ENCODE measurements at places on chromosomes 3 and 15.

GRCh38 chr15:92629276-92629974 lies 26.1 kb downstream of the FAM174B start:
- ATAC-seq: peak; percentile 48

- no peak for ATAC-seq
These were observed 6.5 kb downstream of the METTL6 start for GRCh38 chr3:15420871-15421270.

- peak; percentile 61 for ATAC-seq
These were observed 136.0 kb upstream of the CCDC54 start for GRCh38 chr3:107241217-107241616.

GRCh38 chr3:32960404-32961170 lies 9.1 kb downstream of the CCR4 start:
- ATAC-seq: no peak

DNA sequence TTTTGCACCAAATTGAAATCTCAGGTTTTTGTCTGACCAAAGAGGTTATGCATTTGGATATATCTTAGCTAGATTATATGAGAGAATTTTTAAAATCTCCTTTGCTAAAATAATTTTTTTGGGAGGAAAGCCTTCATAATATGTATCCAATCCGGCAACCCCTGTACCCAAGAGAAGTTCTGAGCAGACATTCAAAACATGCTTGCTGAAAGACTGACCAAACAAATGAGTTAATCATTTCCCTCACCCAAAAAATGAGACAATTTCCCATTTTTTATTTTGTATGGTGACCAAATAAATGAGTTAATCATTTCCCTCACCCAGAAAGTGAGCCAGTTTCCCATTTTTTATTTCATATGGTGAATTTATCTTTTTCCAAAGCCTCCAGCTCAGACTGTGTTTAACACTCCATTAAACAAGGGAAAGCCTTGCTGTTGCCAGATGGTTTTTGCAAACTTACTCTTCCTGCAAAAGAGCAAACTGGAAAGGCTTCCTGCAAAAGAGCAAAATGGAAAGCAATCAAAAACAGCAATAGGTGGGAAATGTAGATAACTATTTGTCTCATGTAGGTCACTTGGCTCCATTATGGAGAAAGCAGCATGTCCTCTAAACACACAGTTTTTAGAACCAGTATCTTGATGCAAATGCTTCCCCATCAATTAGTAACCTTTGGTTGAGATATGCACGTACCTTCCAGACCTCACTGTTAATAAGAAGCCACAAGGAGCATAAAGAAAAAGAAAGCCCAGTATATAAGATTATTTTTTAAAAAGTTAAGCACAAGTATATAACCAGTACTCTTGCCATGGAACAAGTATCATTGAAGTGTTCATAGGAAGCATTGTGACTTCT lies 78.4 kb upstream of the OSTN start:
- ATAC-seq: no peak

GRCh38 chr3:182782149-182782548 lies 11.2 kb upstream of the ATP11B start:
- ATAC-seq: no peak

DNA sequence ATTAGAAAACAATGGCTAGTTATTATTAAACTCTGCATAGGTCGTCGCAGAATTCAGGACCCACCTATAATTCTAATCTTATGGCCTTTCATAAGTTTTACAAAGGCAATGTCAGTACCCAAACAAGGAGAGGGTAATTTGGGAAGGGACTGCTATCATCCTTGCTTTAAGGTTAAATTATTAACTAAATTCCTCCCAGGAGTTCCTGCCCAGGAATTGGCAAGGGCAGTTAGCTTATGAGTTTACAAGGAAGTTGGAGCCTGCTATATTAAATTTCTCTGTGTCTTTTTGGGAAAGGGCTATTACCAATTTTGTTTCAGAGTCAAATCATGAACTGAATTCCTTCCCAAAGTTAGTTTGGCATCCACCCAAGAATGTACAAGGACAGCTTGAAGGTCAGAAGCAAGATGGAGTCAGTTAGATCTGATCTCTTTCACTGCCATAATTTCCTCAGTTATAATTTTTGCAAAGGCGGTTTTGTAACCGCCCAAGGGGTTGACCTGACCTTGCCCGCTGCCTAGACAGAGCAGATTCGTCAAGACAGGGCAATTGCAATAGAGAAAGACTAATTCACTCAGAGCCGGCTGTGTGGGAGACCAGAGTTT lies 45.3 kb upstream of the LHFPL4 start:
- no peak for ATAC-seq

- ATAC-seq: no peak
These were observed 41.3 kb downstream of the FAM3D start for GRCh38 chr3:58625196-58625824.

DNA sequence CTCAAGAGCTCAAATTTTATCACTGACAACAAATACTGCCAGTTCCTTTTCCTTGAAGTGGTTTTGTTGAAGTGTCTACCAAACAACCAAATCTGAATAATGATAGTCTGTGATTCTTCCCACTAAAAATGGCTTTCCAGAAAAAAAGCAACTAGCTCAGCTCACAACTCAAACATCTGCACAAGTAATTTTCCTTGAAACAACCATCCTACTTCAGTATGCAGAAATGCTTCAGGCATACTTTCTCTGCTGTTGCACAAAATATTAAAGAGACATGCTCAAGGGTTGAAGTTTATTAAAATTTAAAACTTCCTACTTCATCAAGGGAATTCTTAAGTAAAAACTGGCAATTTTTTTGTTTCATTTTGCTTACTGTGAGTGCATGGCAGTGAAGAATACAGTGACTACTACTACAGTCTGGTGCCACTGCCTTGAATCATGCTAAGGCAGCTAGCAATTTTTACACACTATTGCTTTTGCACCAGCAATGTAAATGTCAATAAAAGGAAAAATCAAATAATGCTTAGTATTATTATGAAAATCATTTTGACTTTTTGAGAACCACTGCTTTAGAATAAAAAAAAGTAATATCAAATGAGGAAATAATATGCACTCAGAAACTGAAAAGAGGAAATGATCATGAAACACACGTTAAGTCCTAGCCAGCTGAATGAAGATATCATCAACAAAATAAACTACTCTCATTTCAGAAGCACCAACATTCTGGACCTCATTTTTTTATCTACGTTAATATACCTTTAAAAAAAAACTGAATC lies 33.6 kb downstream of the VPS13C start:
- no peak for ATAC-seq

- peak; percentile 38 for ATAC-seq
These were observed 62.5 kb downstream of the CBLB start for GRCh38 chr3:105806359-105806758.

DNA sequence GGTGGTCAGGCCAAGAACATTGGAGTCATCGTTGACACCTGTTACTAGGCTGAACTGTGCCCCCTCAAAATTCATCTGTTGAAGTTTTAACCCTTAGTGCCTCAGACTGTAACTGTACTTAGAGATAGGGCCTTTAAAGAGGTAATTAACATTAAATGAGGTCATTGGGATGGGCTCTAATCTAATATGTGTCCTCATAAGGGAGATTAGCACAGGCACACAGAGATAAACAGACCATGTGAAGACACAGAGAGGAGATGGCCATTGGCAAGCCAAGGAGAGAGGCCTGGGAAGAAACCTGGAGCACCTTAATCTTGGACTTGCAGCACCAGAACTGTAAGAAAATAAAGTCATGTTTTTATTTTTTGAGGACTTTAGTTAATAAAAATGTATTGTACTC lies 59.6 kb downstream of the PLCL2 start:
- no peak for ATAC-seq

GRCh38 chr15:64483749-64484148 lies 23.4 kb downstream of the ZNF609 start:
- no peak for ATAC-seq

- peak; percentile 76 for ATAC-seq
These were observed 4.5 kb upstream of the RFT1 start for GRCh38 chr3:53134631-53135232.

DNA sequence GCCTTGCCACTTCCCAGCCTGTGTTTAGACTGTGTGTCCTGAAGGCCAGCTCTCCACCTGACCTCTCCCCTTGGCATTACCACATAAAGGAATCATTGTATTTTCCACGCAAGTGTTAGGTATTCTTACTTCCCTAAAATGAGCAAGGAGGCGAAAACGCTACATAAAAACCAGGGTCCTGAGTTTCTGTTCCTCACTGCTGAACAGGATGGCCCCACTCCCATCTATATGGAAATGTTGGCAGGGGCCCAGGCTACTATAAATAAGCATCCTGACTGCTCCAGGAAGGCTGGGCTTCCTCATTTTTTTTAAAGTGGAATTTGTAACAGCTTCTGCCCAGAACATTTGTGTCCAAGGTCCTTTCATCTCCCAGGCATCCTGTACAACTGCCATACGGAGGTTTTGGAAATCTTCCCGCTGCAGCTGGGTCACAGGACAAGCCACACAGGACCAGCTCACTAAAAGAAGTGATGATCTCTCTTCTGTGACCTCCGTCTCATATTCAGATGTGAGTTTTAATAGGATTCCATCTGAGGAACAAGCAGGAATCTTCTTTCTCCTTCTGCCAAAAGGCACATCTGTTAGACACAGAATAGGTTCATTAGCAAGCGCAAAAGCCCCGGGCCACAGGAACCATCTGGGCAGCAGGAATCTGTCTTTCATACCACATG lies 56.4 kb upstream of the LIMD1 start:
- ATAC-seq: peak; percentile 10

DNA sequence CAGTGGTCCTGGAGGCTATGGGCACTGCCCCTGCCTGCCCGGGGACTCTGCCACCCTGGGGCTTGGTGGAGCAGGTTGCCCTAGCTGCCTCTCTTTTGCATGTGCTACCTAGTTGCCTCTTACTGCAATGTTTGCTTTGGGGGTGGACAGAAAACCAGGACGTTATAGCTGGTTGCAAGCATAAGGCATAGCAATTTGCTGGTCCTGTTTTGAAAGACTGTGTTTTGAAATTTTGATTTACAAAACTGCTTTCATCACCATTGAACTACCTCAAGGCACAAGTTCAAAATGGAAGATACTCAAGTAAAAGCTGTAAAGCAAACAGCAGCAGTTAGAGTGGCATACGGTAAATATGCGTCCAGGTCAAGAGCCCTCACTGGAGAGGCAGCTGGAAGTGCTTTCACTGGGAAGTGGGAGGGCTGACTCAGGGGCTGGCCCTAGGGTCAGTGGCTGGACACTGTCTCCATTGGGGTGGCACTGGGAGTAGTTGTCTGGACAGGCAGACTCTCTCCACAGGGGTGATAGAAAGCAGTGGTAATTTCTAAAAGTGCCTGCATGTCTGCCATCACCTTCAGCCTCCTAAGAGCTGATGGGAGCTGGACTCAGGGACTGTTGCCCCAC lies 138.1 kb downstream of the CHDH start:
- no peak for ATAC-seq

- no peak for ATAC-seq
These were observed 142.4 kb downstream of the TCF12 start for GRCh38 chr15:57060799-57061198.

- no peak for ATAC-seq
These were observed 27.0 kb upstream of the MUC4 start for GRCh38 chr3:195838714-195839113.

- ATAC-seq: no peak
These were observed 834 bp upstream of the GREM1 start for GRCh38 chr15:32716915-32717425.

GRCh38 chr15:70197318-70197944 lies 99.7 kb upstream of the TLE3 start:
- ATAC-seq: no peak

- ATAC-seq: peak; percentile 70
These were observed 87.7 kb downstream of the ATP10A start for GRCh38 chr15:25775317-25775912.

- ATAC-seq: no peak
These were observed 129.3 kb downstream of the EEFSEC start for GRCh38 chr3:128282380-128283196.

GRCh38 chr3:130772129-130772528 lies 25.5 kb upstream of the PIK3R4 start:
- no peak for ATAC-seq

GRCh38 chr3:173943264-173943663 lies 545.7 kb downstream of the NLGN1 start:
- no peak for ATAC-seq

DNA sequence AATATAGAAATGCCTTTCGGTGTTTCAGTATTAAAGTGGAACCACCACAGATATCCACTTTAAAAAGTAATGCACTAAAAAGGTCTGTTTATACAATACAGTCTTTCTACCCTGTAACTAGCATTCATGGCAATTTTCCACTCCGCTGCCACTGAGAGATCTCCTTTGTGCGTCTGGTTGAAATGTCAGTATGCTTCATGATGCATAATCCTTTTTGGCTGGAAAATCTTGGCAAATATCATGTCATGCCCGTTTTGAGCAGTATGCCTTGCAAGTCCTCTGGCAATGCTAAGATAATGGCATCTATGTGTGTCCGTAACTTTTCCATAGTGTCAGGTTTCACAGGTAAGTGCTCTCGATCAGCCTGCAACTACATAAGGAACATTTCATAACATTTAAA lies 30.8 kb upstream of the ARF4 start:
- no peak for ATAC-seq

- no peak for ATAC-seq
These were observed 160.8 kb upstream of the LRIG1 start for GRCh38 chr3:66661628-66662027.

GRCh38 chr3:177410730-177411129 lies 213.4 kb upstream of the TBL1XR1 start:
- ATAC-seq: no peak

DNA sequence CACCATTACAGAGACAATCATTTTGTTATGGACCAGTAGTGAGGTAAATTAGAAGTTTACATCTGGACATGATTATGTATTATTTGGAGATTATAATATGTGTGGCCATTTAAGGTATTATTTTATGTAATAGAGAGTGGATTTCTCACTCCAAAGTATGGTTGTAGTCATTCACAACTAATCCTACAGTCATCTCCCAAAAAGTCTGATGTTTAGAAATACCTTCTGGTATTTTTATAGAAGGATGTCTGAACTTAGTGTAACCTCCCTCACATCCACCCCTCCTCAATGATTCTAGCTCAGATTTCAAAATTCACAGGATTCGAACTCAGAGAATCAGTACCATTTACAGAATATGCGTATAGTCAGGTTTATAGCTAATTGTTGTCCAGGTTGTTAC lies 346.6 kb upstream of the MEIS2 start:
- no peak for ATAC-seq

- ATAC-seq: no peak
These were observed 819 bp downstream of the NEK4 start for GRCh38 chr3:52769786-52770455.

- peak; percentile 95 for ATAC-seq
These were observed 99.8 kb downstream of the NSUN3 start for GRCh38 chr3:94162700-94163099.

All from esophagus mucosa (tissue), 1 donor.